NCI-H2081 (cell line): ENCODE measurements at places on chromosomes 5 and 9.

- no peak for DNase-seq
Measured at GRCh38 chr9:136545965-136546696, at the start of gene NOTCH1. Gene NOTCH1, minus strand, starts transcription at chr9:136546048. Its CDS starts 262 bp downstream, at chr9:136545786.

- peak; percentile 94 for DNase-seq
Measured at GRCh38 chr9:35664531-35665470, at the start of gene ARHGEF39. Gene ARHGEF39, minus strand, starts transcription at chr9:35665195. Its CDS starts 26 bp downstream, at chr9:35665169.

DNA sequence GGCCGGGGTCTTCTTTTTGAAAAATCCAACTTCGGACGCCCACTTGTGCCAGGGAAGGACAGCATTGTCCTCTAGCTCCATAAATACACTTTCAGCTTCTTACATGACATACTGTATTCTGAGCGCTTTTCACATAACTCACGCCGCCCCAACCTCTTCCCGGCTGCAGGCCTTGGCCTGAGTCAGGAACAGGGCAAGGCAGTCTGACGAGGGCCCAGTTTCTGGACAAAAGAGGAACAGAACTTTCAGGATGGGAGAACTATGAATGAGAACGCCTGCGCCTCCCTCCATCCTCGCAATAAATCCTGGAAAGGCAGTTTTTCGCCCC, 650 bp downstream of the DCTN4 start:
- DNase-seq: no peak

DNA sequence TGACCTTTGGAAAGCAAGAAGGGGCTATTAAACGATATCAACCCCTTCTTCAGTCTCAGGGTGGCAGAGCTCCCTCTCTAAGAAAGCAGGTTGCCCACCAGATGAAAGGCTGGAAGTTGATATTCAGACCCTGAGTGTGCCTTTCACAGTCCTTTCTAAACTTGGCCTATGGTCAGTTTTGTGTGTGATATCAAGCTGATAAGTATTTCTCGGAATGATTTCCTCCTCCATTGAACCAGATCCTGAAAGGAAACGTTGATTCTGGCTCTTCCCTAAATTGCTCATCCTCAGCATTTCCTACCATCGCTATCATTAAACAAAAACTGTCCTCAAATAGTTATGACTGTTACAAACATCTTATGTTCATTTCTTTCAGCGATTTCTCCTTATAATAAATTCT, 130.4 kb downstream of the CEMIP2 start:
- no peak for DNase-seq

DNA sequence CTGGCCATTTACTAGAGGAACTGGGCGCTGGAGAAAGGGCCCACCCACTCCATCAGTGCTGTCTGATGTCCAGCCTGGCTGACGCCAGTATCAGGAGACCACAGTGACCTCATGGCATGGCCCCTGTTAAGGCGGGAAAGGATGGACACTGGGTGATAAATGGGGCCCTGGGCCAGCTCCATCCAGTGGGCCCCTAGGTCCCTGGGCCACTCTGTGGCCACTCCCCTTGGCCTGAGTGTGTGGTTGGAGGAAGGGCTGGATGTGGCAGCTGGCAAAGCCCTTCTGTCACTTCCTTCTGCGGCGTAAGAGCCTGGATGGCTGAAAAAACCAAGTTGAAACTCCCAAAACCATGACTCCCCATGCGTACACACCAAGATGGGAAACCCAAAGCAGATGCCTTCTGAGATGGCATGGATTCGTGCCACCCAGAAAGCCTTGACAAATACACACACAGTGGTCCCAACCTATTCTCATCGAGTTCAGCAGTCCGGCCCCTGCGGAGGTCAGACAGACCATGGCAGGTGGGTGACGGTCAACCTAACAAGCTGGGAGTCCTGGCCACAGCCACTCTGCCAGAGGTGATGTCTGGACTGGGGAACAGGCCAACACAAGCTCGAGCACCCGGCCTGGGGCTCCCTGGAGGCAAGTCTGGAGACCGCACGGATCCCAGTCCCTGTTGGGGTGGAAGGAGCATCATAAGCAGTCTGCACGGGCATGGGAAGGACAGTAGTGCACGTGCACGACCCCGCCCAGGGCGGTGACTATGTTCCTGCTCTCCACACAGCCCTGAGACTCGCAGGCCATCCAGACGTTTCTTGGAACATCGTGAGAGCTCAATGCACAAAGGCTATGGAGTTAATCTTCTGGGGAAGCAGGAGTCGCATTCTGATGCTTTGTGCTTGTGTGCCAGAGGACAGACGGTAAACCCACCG, 45.2 kb upstream of the NOTCH1 start:
- DNase-seq: no peak

- no peak for DNase-seq
Measured at GRCh38 chr9:6605202-6605601, 40.3 kb downstream of the GLDC start.
